Stimulated activated CD8-positive, alpha-beta memory T cell treated with anti-CD3 and anti-CD28 coated beads, Interleukin-7, amount 100 ng/mL, for 1 hour (primary cell): ENCODE measurements at places on chromosomes 1 and 21.

GRCh38 chr1:58922302-58923089 is 138.6 kb upstream of the JUN start:
- no peak for DNase-seq

- DNase-seq = no peak
Measured at GRCh38 chr21:35046880-35047229, 2.2 kb downstream of the RUNX1 start.

DNA sequence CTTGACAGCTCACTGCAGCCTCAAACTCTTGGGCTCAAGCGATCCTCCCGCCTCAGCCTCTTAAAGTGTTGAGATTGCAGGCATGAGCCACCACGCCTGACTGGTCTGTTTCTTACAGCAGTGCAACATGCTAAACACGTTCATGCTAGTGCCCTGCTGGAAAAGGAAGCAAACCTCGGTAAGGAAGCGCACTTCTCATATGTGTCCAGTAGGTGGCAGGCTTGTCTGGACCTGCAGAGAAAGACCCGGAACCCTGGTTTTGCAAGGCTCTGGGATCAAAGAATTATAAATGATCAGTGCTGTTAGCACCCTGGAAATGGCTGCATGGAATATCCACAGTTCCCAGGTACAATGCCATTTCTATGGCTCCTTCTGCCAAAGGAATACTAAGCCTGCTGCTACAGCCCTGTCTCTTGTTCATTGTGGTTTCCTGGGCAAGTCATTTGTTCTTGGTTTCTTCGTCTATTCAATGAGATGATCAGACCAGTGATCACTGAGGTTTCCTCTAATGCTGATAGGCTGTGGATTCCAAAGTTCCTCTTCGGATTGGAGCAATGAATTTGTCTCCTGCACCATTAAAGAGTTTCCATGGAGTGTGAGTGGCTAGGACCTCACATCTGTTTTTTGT is 15.9 kb downstream of the RNU5D-1 start:
- no peak for DNase-seq

GRCh38 chr1:15334995-15335394 is 74.7 kb upstream of the EFHD2 start:
- DNase-seq = no peak

DNA sequence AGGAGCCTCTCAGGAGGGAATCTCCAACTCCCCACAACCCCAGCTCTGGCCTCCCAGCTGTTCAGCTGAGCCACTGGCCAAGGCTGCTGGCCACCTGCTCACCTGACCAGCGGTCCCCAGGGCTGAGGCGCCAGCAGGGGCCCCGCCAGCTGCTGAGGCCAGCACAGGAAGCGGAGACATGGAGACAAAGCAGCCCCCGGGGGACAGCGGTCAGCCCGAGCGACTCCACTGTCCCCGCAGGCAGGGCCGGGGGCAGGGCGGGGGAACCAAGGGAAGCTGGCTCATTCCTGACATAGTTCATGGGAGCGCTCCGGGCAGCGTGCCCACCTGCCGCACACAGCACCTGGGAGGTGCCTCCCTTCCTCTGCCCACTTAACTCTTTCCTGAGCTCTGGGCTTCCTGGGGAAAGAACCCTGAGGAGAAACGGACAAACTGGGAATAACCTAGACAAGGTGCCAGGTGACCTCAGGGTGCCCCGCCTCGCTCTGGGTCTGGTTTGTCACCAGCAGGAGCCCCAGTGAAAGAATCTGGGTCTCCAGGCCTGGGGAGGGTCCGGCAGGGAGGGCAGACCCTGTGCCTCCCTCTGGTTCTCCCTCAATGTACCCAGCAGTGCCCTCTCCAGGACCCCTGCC is 10.7 kb downstream of the EPHA2 start:
- DNase-seq = no peak

DNA sequence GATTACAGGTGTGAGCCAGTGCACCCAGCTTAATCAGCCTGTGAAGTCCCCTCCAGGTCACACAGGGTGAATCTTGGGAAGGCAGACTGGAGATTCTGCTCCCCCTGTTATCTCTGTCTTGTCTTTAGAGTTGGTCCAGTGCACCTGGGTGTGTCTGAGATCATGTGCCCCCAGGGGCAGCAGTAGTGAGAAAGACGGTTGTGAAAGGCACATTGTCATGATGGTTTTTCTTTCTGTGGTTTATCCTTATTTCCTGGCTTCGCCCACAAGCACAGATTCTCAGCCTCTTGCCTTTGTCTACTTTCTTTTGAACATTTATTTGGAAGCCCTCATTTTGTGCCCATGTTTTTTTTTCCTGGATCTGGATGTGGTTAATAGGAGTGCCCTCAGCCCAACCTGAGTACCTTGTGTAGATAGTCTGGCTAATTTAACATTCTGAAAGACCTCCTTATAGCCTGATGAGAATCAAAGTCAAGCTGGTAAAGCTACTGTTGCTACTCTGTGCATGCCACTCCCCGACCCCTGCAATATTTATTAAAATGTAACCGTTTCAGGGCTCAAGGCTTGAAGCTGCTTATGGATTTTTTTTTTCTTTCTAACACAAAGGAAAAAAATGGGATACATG is 23.7 kb downstream of the UCK2 start:
- no peak for DNase-seq

- no peak for DNase-seq
Measured at GRCh38 chr1:9465640-9466039, 73.6 kb upstream of the SLC25A33 start.

- no peak for DNase-seq
Measured at GRCh38 chr1:41813755-41814745, 104.7 kb downstream of the HIVEP3 start.
